ENCODE measurements at places on chromosomes 5 and 9. TPM values are rescaled to one million over a fixed set of nuclear protein-coding genes. Genes with fewer than 3 reads are reported as not detected.

Gene RIOK2
- 25.4 TPM for total RNA-seq

DNA sequence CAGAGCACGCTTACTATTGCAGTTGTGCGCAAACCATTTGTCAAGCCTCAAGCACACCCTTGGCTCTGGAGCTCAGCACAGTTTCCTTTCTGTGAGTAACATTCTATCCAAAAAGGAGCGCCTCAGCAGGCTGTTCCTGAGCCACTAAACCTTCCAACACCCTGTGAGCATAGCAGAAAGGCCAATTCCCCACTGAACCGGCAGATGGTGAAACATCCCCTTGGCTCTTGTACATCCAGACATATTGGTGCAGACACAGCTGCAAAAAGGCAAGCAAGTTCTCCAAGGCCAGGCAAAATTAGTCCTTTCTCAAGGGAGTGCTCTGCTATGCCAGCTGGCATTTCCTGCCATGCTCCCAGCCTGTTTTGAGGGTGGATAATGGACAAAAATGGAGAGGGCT lies 44.1 kb upstream of the CEMIP2 start:
- H3K27ac ChIP-seq: no peak overlapping the region
- no peak overlapping the region for H3K4me3 ChIP-seq
- no peaks in the 10 kb centered on the region for H3K36me3 ChIP-seq
- H3K4me1 ChIP-seq: no peaks in the 10 kb centered on the region
- peak; percentile 24 for DNase-seq

DNA sequence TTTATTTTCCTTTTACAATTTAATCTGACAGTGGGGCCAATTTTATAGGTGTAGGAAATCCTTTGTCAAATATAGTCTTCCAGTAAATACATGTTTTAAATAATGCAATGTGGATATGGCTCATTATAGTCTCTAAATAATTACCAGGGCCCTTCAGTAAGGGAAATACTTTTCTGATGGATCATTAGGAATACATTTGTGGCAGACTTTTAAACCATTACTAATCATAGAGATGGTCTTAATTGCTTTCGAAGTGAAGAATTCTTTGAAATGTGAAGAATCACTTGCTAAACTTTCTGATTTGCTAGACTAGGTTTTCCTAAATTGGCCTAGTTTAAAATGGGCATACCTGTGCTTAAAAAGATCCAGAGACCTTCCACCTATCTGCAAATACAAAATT lies 105.6 kb upstream of the ELL2 start:
- H3K4me3 ChIP-seq: no peak overlapping the region
- H3K27ac ChIP-seq: peak overlapping the region; percentile 88
- no peaks in the 10 kb centered on the region for H3K27me3 ChIP-seq
- H3K4me1 ChIP-seq: peaks cover 22% of the 10 kb centered on the region
- no peaks in the 10 kb centered on the region for H3K36me3 ChIP-seq

GRCh38 chr5:9519537-9519936 lies 26.3 kb downstream of the SEMA5A start:
- no peak overlapping the region for H3K4me3 ChIP-seq
- H3K27me3 ChIP-seq: no peaks in the 10 kb centered on the region
- H3K4me1 ChIP-seq: no peaks in the 10 kb centered on the region
- no peak overlapping the region for H3K27ac ChIP-seq
